ENCODE measurements at places on chromosomes 1 and 21.

- no peaks in the 10 kb centered on the region for H3K27me3 ChIP-seq
- no peak overlapping the region for H3K4me3 ChIP-seq
- H3K27ac ChIP-seq, result no peak overlapping the region
- peaks cover 72% of the 10 kb centered on the region for H3K36me3 ChIP-seq
- DNase-seq, result no peak
- H3K4me1 ChIP-seq, result peaks cover 14% of the 10 kb centered on the region
Measured at GRCh38 chr1:93874025-93874651, 4.9 kb downstream of the DNTTIP2 start.

- no peak overlapping the region for H3K4me3 ChIP-seq
- H3K4me1 ChIP-seq, result peaks cover 17% of the 10 kb centered on the region
- peaks cover 36% of the 10 kb centered on the region for H3K27me3 ChIP-seq
Measured at GRCh38 chr1:166915941-166916340, 39.9 kb upstream of the TADA1 start.

GRCh38 chr1:116820369-116820768, 66.1 kb downstream of the CD2 start:
- DNase-seq, result no peak
- peaks cover 19% of the 10 kb centered on the region for H3K4me1 ChIP-seq
- H3K27ac ChIP-seq, result no peak overlapping the region
- H3K4me3 ChIP-seq, result no peak overlapping the region
- H3K27me3 ChIP-seq, result no peaks in the 10 kb centered on the region
- H3K36me3 ChIP-seq, result no peaks in the 10 kb centered on the region

DNA sequence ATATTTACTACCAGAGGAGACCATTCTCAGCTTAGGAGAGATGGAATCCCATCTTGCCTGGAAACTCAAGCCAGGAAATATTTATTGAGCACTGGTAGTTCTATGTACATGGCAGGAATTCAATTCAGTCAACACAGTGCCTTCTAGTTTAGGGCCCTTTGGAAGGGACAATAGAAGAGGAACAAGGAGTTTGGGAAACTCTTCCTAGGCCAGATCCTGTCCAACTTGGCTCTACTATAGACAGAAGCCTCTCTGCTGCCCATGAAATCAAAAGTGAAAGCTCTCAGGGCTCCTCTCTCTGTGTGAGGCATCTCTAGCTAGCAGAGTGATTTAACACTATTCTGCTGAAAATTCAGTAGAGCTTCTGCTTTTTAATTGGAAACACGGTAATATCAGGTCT, 244.6 kb upstream of the MAP1LC3C start:
- no peaks in the 10 kb centered on the region for H3K36me3 ChIP-seq
- DNase-seq, result no peak
- H3K27ac ChIP-seq, result no peak overlapping the region
- H3K4me1 ChIP-seq, result peaks cover 29% of the 10 kb centered on the region
- H3K4me3 ChIP-seq, result no peak overlapping the region
- H3K27me3 ChIP-seq, result no peaks in the 10 kb centered on the region

GRCh38 chr1:64308866-64309265, 105.4 kb downstream of the UBE2U start:
- DNase-seq, result no peak
- no peak overlapping the region for H3K4me3 ChIP-seq
- H3K27ac ChIP-seq, result no peak overlapping the region
- H3K27me3 ChIP-seq, result peaks cover 2% of the 10 kb centered on the region

- H3K27me3 ChIP-seq, result peaks cover 3% of the 10 kb centered on the region
- H3K27ac ChIP-seq, result peak overlapping the region; percentile 98
Measured at GRCh38 chr1:200364091-200364759, 45.6 kb downstream of the ZNF281 start.

DNA sequence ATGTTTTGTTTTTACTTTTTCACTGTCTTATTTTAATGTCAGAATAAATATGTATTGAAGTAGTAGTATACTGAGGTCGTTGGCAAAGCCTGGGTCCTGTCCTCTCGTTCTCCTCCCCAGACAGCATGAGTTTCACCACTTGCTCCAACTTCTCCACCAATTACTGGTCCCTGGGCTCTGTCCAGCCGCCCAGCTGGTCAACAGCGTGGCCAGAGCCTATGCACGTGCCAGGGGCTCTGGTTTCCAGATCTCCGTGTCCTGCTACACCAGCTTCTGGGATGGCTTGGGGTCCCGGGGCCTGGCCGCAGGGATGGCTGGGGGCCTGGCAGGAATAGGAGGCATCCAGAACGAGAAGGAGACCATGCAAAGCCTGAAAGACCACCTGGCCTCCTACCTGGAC, 19.3 kb downstream of the PTPN14 start:
- DNase-seq, result no peak
- peaks cover 13% of the 10 kb centered on the region for H3K4me1 ChIP-seq
- H3K27ac ChIP-seq, result no peak overlapping the region
- no peak overlapping the region for H3K4me3 ChIP-seq

GRCh38 chr21:45618287-45618686, 25.2 kb upstream of the PCBP3 start:
- H3K27ac ChIP-seq, result no peak overlapping the region
- peaks cover 6% of the 10 kb centered on the region for H3K4me1 ChIP-seq
- H3K36me3 ChIP-seq, result 0 out of 2 replicates have a peak, but pooled peaks cover 3% of the 10 kb centered on the region
- no peak for DNase-seq
- peaks cover 10% of the 10 kb centered on the region for H3K27me3 ChIP-seq

GRCh38 chr1:214717351-214717750, 114.4 kb downstream of the CENPF start:
- no peaks in the 10 kb centered on the region for H3K4me1 ChIP-seq
- no peak overlapping the region for H3K4me3 ChIP-seq
- H3K36me3 ChIP-seq, result no peaks in the 10 kb centered on the region
- no peaks in the 10 kb centered on the region for H3K27me3 ChIP-seq

- H3K27me3 ChIP-seq, result no peaks in the 10 kb centered on the region
- DNase-seq, result no peak
- no peak overlapping the region for H3K27ac ChIP-seq
- no peaks in the 10 kb centered on the region for H3K36me3 ChIP-seq
Measured at GRCh38 chr1:56200896-56201295, 378.5 kb downstream of the PLPP3 start.

- H3K4me1 ChIP-seq, result peaks cover 3% of the 10 kb centered on the region
- no peak overlapping the region for H3K4me3 ChIP-seq
- H3K36me3 ChIP-seq, result no peaks in the 10 kb centered on the region
- no peak for DNase-seq
Measured at GRCh38 chr1:198333744-198334143, 176.9 kb downstream of the NEK7 start.

- no peaks in the 10 kb centered on the region for H3K27me3 ChIP-seq
Measured at GRCh38 chr1:186670297-186671135, 9.7 kb downstream of the PTGS2 start.

- H3K27me3 ChIP-seq, result no peaks in the 10 kb centered on the region
- no peak for DNase-seq
- no peaks in the 10 kb centered on the region for H3K36me3 ChIP-seq
- H3K4me1 ChIP-seq, result 0 out of 2 replicates have a peak, but pooled peaks cover 2% of the 10 kb centered on the region
- H3K27ac ChIP-seq, result no peak overlapping the region
Measured at GRCh38 chr1:178533121-178533946, 20.4 kb downstream of the TEX35 start.

GRCh38 chr1:93753791-93754763, 72.4 kb upstream of the BCAR3 start:
- H3K4me1 ChIP-seq, result peaks cover 4% of the 10 kb centered on the region
- DNase-seq, result no peak
- no peaks in the 10 kb centered on the region for H3K27me3 ChIP-seq
- H3K4me3 ChIP-seq, result no peak overlapping the region
- H3K36me3 ChIP-seq, result no peaks in the 10 kb centered on the region
- H3K27ac ChIP-seq, result no peak overlapping the region
